ENCODE measurements at places on chromosomes 1 and 21. TPM values are rescaled to one million over a fixed set of nuclear protein-coding genes. Genes with fewer than 3 reads are reported as not detected.

GRCh38 chr21:39674801-39675200 lies 62.1 kb downstream of the B3GALT5 start:
- no peak for DNase-seq

DNA sequence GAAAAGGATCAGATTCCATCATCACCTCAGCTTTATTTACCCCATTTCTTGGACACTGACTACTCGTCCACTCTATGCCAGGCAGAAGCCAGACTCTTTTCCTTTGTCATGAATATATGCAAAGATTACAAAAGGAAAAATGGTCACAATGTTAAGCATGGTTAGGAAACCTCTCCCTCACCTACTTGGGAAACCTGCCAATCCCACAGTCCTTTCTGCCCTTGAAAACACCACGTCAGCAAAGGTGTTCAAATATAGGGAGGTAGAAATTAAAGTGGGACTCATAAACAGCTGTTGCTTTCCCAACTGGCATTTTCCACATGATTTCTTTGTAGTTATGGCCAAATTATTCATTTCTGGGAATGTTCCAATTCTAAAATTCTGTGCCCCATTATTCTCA lies 16.2 kb upstream of the ATP13A2 start:
- no peak for DNase-seq

DNA sequence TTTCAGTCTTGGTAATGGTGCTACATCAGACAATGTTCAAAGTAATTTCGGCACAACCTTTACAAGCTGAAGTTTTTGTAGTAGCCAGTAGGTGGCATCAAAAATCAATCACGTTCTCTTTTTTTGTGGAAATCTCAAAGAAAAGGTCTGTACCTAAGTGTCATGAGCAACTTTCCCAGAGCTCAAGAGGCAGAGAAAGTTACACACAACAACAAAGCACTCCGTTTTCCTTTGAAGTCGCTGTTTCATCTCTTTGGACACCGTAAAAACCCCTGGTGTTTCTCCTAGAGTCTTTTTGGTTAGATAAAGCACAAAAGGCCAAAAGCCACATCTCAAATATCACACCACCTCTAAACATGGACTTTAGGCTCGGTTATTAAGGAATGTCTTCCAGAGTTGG lies 131.6 kb downstream of the LHX8 start:
- DNase-seq: no peak

DNA sequence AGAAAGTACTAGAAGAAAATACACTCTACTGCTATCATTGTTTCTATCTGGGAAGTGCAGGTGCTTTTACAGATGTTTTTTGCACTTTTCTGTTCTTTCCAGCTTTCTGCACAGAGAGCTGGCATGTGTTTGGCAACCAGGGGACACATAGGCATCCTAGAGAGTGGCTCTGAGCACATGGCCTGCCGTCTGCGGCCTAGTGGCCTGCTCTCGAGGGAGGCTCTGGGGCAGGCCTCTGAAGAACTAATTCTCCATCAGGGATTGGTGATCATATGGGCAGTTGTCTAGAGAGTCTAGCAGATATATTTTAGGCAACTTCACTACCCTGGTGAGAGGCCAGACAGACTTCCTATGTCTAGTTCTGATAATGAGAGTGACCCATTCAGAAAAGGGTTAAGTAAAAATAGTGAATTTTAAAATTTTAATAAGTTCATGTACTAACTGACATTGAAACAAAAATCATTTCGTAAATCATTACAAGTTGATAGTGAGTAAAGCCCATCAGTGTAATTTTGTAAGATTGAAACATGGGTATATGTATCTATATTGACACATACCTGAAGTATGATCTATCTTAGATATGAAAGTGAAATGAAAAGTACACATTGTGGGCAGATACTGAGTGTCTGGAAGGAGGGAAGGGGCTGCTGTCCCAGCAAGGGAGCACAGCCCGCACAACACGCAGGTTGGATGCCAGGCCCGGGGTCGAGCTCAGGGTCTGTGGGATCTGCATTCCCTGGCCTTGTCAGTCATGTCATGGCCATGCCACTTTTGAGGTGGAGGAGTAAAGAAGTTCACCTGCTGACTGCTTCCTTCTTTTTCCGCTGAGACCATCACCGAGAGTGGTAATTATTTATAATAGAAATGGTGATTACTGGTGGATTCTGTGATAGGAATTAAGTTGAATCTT lies 79.8 kb downstream of the PCBP3 start:
- DNase-seq: no peak

DNA sequence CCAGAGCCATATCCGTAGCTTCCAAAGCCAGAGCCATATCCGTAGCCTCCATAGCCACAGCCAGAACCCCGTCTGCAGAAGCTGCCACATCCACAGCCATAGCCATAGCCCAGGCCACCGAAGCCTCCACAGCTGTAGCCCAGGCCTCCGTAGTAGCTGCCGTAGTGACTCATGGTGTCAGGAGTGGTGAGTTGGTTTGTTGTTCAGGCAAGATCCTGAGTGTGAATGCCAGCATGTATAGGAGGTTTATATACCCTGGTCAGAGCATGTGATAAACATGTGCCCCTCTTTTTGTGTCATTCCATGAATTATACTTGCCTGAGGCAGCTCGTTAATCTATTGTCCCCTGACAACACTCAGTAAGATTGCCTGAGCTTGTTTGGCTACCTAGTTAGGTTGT lies at the start of gene KRTAP19-1:
KRTAP19-1 (minus strand) TSS at position 223 of the 400 bp plus-strand sequence; CDS start at position 173, 50 bp downstream.
- no peak for DNase-seq

The HEATR1 gene
- 3.6 TPM for polyA plus RNA-seq

The CTH gene
- 49.0 TPM for polyA plus RNA-seq

The MATN1 gene
- polyA plus RNA-seq: not detected

The VPS45 gene
- polyA plus RNA-seq: 7.7 TPM

The ESPN gene
- polyA plus RNA-seq: 103 TPM

The USH2A gene
- polyA plus RNA-seq: 0.14 TPM

The TNFRSF8 gene
- 0.13 TPM for polyA plus RNA-seq

The CELA3B gene
- polyA plus RNA-seq: not detected

The FAM72A gene
- polyA plus RNA-seq: 0.36 TPM

The LCK gene
- 1.2 TPM for polyA plus RNA-seq

The IFNLR1 gene
- polyA plus RNA-seq: 2.9 TPM

Measured in liver (tissue), 10 donors.